Stomach (tissue), 19 donors: ENCODE measurements at places on chromosomes 2 and 18. TPM values are rescaled to one million over a fixed set of nuclear protein-coding genes. Genes with fewer than 3 reads are reported as not detected.

DNA sequence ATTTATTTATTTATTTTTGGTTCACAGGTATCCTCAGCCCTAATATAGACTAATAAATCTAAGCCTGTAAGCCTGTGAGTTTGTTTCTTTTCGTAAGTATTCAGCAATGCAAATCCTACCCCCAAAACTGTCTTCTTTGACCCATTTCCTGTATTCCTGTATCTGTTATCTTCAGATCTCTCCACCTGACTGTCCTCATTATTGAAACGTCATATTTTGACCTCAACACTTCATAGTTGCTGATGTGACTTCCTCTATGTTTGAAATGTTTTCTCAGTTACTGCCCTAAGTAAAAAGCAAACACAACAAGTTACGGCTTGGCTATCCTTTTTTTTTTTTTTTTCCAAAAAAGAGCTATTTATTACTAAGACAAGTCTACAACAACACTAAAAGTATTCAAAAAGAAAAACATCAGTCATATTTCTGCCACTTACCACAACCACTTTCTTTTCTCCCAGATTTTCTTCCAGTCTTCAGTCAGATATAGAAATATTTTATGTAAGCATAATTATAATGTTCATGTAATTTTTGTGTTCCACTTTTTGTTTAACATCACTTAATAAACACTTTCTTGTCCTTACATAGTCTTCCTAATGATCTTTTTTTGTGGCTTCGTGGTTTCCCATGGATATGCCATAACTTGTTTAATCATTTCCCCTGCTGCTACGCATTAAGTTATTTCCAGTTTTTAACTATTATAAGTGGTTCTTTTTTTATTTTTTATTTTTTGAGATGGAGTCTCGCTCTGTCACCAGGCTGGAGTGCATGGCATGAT is 45.0 kb upstream of the EML4 start:
- H3K4me3 ChIP-seq = no peak overlapping the region
- no peaks in the 10 kb centered on the region for H3K27me3 ChIP-seq
- no peak for DNase-seq
- peaks cover 21% of the 10 kb centered on the region for H3K4me1 ChIP-seq
- H3K36me3 ChIP-seq = no peaks in the 10 kb centered on the region
- no peak overlapping the region for H3K27ac ChIP-seq

DNA sequence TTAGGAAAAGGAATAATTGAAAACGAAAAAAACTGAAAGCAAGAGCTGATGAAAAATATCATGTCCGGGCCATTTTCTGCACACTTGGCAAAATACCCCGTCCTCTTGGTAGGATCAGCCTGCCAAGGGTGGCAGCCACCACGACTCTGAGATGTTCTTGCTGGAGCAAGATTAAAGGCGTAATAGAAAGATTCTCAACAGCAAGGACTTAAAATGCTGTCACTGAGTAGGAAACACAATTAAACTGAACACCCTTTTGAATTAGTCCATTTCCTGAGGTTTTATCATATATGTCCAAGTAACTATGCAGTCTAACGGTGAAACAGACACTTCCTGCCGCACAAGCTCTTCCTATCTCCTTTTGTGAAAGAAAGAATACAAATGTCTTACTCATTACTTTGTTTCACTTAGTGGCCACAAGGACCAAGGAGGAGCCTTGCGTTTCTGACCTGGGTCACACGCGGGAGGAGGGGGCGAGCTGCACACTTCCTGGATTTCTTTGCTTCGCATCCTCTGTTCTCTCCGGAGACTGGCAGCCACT is 222.7 kb downstream of the PIEZO2 start:
- H3K36me3 ChIP-seq = no peaks in the 10 kb centered on the region
- no peaks in the 10 kb centered on the region for H3K27me3 ChIP-seq
- H3K27ac ChIP-seq = no peak overlapping the region
- no peak for DNase-seq

GRCh38 chr2:76825140-76825970 is 696.8 kb downstream of the LRRTM4 start:
- H3K27me3 ChIP-seq = no peaks in the 10 kb centered on the region

- no peak for DNase-seq
- H3K4me3 ChIP-seq = no peak overlapping the region
- H3K27me3 ChIP-seq = no peaks in the 10 kb centered on the region
These were observed 313.4 kb upstream of the CCDC68 start for GRCh38 chr18:55272510-55273243.

- H3K4me3 ChIP-seq = no peak overlapping the region
- no peak overlapping the region for H3K27ac ChIP-seq
- no peak for DNase-seq
- no peaks in the 10 kb centered on the region for H3K36me3 ChIP-seq
These were observed 19.3 kb downstream of the ZAP70 start for GRCh38 chr2:97732436-97733340.

DNA sequence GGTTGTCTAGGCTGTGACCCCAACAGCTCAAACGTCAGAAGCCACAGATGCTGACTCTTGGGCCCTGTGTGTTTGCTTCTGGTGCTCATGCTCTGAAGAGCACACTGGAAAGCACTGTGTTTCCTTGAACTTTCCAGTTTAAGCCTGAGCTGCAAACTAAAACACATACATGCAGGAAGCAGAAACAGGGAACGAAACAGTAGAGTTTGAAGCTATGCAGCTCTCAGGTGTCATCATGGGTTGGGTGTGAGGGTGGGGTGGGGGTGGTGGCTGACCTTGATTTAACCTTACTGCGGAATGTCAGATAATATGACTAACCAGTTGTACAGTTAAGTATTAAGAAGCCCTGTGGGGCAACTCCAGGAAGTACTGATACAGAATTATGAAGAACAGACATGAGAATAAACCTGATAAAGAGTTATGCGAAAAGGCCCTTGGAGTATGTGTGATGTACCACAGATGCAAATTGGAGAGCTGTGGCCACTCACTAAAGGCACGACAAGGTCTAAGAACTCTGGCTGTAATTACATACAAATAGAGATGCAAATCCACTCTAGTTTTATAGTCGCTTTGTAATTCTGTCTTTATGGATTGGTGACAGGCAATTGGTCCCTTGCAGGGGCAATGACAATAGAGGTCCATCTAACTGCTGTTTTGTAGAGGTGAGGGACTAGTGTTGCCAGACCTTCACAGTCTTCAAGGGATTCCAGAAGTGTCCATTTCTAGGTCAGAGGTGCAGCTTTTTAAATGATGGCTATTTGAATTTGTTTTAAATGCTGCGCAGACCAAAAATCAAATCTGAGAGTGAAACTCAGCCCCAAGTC is 273.1 kb downstream of the NAPG start:
- no peaks in the 10 kb centered on the region for H3K36me3 ChIP-seq
- H3K4me3 ChIP-seq = no peak overlapping the region
- H3K4me1 ChIP-seq = no peaks in the 10 kb centered on the region
- H3K27me3 ChIP-seq = no peaks in the 10 kb centered on the region
- peak; percentile 73 for DNase-seq

GRCh38 chr2:188916736-188917135 is 57.4 kb upstream of the COL3A1 start:
- H3K36me3 ChIP-seq = no peaks in the 10 kb centered on the region
- no peaks in the 10 kb centered on the region for H3K27me3 ChIP-seq
- no peak overlapping the region for H3K4me3 ChIP-seq
- H3K27ac ChIP-seq = no peak overlapping the region
- no peak for DNase-seq

GRCh38 chr2:47265751-47266231 is 110.7 kb upstream of the STPG4 start:
- DNase-seq = no peak
- H3K36me3 ChIP-seq = no peaks in the 10 kb centered on the region
- H3K27ac ChIP-seq = no peak overlapping the region

- no peak overlapping the region for H3K4me3 ChIP-seq
- no peaks in the 10 kb centered on the region for H3K36me3 ChIP-seq
- peak; percentile 10 for DNase-seq
- no peaks in the 10 kb centered on the region for H3K27me3 ChIP-seq
- peaks cover 56% of the 10 kb centered on the region for H3K4me1 ChIP-seq
- no peak overlapping the region for H3K27ac ChIP-seq
These were observed 12.5 kb upstream of the TMEM185B start for GRCh38 chr2:120235681-120236080.

DNA sequence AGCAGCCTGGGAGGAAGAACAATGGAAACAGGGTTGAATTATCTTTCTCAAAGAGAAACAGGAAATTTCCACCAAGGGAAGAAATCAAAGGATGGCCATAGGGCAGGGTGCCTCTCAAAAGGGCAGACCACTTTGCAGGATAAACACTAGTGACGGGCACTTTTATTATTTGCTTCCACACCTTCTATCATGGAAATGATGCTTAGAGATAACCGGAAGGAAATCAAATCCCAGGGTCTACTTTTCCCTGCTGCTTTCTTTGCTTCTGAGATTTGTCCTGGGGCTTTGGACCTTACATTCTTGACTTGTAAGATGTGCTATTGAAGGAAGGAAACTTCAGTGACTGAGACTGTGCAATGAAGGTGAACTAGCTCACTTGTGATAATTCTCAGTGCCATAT is 1.1 kb upstream of the SCN9A start:
- H3K27me3 ChIP-seq = no peaks in the 10 kb centered on the region
- H3K4me3 ChIP-seq = no peak overlapping the region
- no peaks in the 10 kb centered on the region for H3K36me3 ChIP-seq
- H3K4me1 ChIP-seq = peaks cover 22% of the 10 kb centered on the region
- DNase-seq = no peak
- H3K27ac ChIP-seq = no peak overlapping the region

DNA sequence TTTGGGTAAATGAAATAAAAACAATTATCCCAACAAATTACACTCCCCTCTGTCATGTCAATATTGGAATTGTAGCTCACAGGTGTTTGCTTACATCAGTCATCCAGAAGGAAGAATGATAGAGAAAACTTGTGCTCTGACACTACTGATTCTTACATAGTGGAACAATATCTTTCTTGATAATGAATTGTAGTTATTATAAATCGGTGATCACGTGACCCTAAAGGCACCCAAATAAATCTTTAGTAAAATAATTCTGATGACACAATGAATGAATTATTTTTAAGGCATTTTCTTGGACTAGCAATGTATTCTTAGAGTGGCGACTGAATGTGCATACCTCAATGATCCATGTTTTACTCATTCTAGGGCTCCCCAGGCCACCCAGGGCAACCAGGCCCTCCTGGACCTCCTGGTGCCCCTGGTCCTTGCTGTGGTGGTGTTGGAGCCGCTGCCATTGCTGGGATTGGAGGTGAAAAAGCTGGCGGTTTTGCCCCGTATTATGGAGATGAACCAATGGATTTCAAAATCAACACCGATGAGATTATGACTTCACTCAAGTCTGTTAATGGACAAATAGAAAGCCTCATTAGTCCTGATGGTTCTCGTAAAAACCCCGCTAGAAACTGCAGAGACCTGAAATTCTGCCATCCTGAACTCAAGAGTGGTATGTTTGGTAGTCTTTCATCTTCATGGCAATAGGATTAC is 34.5 kb downstream of the COL3A1 start:
- no peaks in the 10 kb centered on the region for H3K27me3 ChIP-seq
- H3K4me1 ChIP-seq = peaks cover 21% of the 10 kb centered on the region
- H3K36me3 ChIP-seq = peaks cover 77% of the 10 kb centered on the region
- H3K27ac ChIP-seq = no peak overlapping the region

DNA sequence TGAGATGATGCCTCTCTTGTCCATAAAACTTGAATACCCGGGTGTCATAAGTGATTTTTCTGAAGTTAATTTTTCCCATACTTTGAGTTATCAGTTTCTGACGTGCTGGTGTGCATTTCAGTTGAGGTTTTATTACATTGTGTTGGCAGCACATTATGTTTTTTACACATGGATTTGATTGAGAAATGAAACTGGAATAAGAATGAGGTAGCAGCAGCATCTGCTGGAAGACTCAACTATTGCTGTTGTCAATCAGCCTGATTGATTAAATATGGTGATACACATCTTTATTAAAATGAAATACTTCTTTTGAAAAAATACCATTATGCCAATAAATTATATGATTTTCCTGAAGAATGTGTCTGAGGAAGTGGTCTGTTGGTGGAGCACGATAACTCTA is 60.5 kb downstream of the INSIG2 start:
- H3K4me1 ChIP-seq = no peaks in the 10 kb centered on the region
- H3K27ac ChIP-seq = no peak overlapping the region
- no peaks in the 10 kb centered on the region for H3K27me3 ChIP-seq
- DNase-seq = no peak
- no peaks in the 10 kb centered on the region for H3K36me3 ChIP-seq

- H3K27ac ChIP-seq = peak overlapping the region; percentile 88
- H3K27me3 ChIP-seq = no peaks in the 10 kb centered on the region
- H3K36me3 ChIP-seq = no peaks in the 10 kb centered on the region
- peaks cover 51% of the 10 kb centered on the region for H3K4me1 ChIP-seq
- peak; percentile 40 for DNase-seq
These were observed 58.9 kb downstream of the ATP8B1 start for GRCh38 chr18:57744211-57744694.

- H3K4me1 ChIP-seq = no peaks in the 10 kb centered on the region
- no peak for DNase-seq
- no peak overlapping the region for H3K27ac ChIP-seq
- no peak overlapping the region for H3K4me3 ChIP-seq
These were observed 17.9 kb upstream of the NPAS2 start for GRCh38 chr2:100802066-100802465.

GRCh38 chr2:82139979-82140611 is 1835.5 kb upstream of the LRRTM1 start:
- H3K27me3 ChIP-seq = no peaks in the 10 kb centered on the region
- DNase-seq = no peak
- H3K27ac ChIP-seq = no peak overlapping the region
- H3K36me3 ChIP-seq = no peaks in the 10 kb centered on the region
- peaks cover 6% of the 10 kb centered on the region for H3K4me1 ChIP-seq
- no peak overlapping the region for H3K4me3 ChIP-seq

GRCh38 chr2:84459944-84460429 is 907 bp upstream of the SUCLG1 start:
- H3K4me3 ChIP-seq = peak overlapping the region; percentile 95
- H3K4me1 ChIP-seq = peaks cover 40% of the 10 kb centered on the region
- H3K36me3 ChIP-seq = no peaks in the 10 kb centered on the region
- H3K27ac ChIP-seq = no peak overlapping the region
- no peaks in the 10 kb centered on the region for H3K27me3 ChIP-seq
- no peak for DNase-seq

- H3K27me3 ChIP-seq = no peaks in the 10 kb centered on the region
- peak; percentile 37 for DNase-seq
- no peaks in the 10 kb centered on the region for H3K36me3 ChIP-seq
- no peak overlapping the region for H3K4me3 ChIP-seq
- H3K4me1 ChIP-seq = no peaks in the 10 kb centered on the region
These were observed 60.5 kb downstream of the BMPR2 start for GRCh38 chr2:202436626-202437025.

DNA sequence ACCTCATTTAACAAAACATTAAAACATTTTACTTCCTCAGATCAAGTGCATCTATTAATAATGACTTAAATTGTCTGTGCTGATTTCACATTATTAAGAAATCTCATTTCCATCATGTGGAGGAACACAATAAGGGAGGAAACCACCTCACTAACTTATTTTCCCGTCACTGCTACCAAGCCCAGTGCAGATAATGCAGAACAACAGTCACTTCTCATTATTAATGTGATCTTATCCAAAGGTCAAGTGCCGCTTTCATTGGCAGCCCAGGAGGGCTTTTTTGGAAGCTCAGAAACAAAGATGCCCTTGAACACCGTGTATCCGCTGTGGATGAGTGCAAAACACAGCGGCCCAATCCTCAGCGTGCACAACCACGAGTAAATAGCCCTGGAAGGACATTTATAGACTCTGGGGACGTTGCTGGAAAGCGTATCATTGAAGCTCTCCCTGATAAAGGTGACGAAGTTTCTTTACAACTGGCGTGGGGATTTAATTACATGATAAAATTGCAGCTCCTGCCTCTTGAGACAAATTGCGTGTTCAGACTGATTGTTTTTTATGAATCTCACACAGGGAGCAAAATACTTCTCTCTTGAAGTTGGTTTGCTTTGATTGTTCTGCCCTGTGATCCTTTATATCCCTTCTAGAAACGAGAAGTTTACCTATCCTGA is 13.2 kb downstream of the ASB18 start:
- H3K27me3 ChIP-seq = peaks cover 45% of the 10 kb centered on the region
- no peak overlapping the region for H3K27ac ChIP-seq
- H3K36me3 ChIP-seq = no peaks in the 10 kb centered on the region
- no peak for DNase-seq
- no peaks in the 10 kb centered on the region for H3K4me1 ChIP-seq

Gene ALKAL2
- total RNA-seq = 11.2 TPM

Gene CAPN14
- total RNA-seq = not detected

Gene LIMS4
- not detected for total RNA-seq
